ENCODE measurements at places on chromosomes 7 and 10.

GRCh38 chr7:78523930-78524329 is 725.4 kb downstream of the PHTF2 start:
- no peak for DNase-seq

GRCh38 chr7:66015440-66016130 is 33.6 kb upstream of the GUSB start:
- DNase-seq: no peak

DNA sequence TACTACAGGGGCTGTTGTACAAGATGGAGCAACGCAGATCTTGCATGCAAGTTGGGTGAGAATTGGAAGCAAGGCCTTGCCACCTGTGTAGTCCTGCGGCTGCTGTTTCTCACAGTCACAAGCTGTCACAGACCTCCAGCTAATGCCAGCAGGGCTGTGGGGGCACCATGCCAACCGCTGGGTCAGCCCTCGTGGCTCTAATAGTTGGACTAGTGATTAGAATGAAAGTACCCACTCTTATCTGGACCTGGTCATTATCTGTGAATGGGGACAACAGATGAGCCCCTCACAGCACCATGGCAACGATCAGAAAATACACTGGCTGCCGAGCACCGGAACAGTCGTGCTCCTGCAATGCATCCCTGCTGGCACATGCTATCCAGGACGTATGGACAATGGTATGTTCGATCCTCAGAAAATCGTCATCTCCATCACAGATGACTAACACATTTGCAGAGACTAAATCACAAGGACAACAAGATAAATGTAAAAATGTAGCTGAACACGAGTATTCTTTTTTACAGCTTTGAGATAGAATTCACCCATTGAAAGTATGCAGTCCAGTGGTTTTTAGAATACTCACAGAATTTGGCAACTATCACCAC is 80.4 kb upstream of the CALN1 start:
- no peak for DNase-seq

- no peak for DNase-seq
These were observed 56.1 kb downstream of the PODXL start for GRCh38 chr7:131500357-131500756.

GRCh38 chr10:63664341-63664885 is 143.2 kb downstream of the REEP3 start:
- DNase-seq: no peak

- no peak for DNase-seq
These were observed 74.6 kb upstream of the GRID1 start for GRCh38 chr10:86440874-86441843.

DNA sequence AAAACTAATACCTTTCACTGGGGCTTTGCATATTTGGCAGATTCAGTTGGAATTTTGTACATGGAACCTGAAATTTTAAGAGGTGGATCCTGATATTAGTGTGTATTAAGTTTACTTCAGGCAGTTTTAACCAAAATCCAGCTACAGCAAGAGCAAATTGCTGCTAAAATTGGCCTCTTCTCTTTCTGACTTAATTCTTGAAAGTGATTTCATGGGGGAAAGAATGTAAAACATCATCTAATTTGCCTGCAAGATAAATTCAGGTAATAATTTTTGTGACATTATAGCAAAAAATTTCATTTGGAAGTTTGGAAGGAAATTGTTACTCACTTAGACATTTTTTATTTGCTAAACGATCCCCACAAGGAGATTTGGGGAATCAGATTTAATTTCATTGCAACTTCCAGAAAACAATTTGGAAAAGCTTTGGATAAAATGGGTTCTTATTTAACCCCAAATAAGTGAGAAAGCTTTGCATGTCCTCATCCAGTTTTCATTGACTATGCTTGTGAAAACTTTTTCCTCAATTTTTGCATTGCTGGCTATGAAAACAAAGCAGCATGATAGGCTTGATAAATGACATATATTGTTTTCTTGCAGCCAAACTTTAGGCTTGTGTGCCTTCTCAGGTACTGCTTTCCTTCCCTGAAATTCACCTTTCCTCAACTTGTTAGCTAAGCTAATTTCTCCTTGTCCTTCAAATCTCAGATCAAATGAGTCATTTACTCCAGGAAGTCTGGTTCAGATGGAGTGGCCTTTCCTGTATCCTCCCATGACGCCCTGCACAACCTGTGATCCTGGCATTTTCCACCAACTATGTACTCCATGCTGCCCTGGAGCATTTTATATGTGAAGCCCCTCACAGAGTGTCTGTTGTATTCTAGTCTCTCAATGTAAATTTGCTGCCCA is 27.4 kb upstream of the ZNF438 start:
- no peak for DNase-seq

- DNase-seq: no peak
These were observed 22.1 kb upstream of the CARD11 start for GRCh38 chr7:3065724-3066143.

DNA sequence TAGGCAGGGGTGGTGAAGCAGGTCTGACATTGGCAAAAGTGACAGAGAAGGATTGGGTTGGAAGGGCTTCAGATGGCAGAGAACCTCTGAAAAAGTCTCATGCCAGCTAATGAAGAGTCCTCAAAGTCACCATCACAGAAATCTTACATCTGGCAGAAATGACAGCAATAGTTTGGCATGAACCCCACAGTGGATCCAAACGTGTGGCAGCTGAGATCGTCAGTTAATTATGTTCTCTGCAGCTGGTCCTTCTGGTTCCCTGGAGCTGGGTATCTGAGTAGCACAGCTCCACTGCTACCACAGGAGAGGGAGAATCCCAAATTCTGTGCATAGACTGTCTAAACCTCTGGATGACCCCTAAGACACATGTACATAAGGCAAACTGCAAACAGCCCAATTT is 73.4 kb downstream of the ALOX5 start:
- no peak for DNase-seq

GRCh38 chr10:14416308-14416700 is 85.6 kb upstream of the FRMD4A start:
- no peak for DNase-seq

All from activated CD8-positive, alpha-beta memory T cell treated with anti-CD3 and anti-CD28 coated beads for 1 hour (primary cell).